CD8-positive, alpha-beta memory T cell (primary cell): ENCODE measurements at places on chromosomes 7 and 10.

GRCh38 chr10:42960991-42961795, 115.7 kb upstream of the RET start:
- DNase-seq: no peak

DNA sequence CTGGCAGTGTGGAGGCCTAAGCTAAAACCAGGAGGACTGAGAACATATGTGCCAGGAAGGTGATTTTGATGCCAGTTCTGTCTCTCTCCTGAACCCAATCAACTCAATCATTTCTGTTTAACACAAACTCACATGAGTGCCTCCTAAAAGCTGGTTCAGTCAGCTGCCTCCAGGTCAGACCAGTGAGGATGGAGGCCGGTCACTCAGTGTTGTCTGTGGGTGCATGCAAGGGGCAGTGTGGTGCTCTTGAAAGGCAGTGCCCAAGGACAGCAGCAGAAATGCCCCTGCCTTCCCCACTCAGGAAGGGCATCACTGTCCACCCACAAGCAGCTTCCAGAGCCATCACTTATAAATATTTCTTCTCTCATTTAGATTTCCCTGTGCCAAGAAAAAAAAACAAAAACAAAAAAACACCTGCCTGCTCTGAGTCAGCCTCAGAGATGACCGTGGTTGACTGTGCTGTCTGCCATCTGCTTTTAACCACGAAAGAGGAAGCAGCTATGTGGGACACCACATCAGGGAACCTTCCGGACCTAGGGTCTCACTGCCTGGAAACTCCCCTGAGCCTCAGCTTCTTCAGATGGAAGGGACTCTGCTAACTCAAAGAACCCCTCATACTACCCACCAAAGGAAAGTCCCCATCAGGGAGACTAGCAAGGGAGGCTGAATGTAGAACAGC, 39.1 kb downstream of the VOPP1 start:
- peak; percentile 57 for DNase-seq

GRCh38 chr10:114559636-114560035, 98.4 kb downstream of the ABLIM1 start:
- DNase-seq: no peak

GRCh38 chr7:30309302-30309701, 24.9 kb downstream of the ZNRF2 start:
- no peak for DNase-seq

DNA sequence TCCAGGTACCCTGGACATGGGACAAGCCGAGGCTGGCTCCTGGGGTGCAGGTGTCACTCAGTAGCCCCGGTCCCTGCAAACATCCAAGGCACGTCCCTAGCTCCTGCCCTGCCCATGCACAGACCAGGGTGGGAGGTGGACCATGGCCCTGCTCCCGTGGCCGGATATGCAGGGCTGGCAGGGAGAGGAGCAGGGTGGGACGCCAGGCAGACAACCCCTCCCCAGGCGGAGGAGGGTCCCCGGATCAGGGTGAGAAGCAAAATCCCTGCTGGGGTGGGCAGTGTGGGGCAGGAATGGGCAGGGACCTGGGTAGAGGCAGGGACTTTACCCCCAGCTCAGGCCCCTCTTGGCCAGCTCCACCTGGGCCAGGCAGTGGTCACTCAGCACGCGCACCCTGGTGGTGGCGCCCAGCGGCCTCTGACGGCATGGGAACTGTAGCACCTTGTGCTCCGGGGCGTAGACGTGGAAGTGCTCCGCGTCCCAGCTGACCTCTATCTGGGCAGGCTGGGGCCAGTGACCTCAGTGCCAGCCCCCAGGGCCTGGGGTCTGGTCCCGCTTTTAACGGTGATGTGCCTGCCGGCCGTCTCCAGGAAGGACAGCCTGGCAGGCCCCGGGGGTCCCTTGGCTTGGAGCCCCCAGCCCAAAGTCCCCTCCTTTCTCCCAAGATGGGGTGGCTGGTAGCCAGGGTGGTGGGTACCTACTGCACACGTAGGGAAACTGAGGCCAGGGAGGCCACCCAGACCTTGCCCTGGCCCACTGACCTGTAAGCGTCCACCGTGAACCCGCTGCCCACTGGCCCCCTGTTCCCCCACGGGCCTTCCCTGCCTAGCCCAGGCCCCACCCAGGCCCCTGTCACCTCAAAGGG, 1.2 kb downstream of the GRIFIN start:
- DNase-seq: no peak

- no peak for DNase-seq
Observed at GRCh38 chr7:130303551-130303950, 10.6 kb downstream of the CPA4 start.

GRCh38 chr10:118139321-118139720, 92.6 kb upstream of the RAB11FIP2 start:
- no peak for DNase-seq

GRCh38 chr10:59888781-59889435, 17.4 kb downstream of the CCDC6 start:
- DNase-seq: no peak

GRCh38 chr10:1358860-1359625, 302.9 kb downstream of the WDR37 start:
- no peak for DNase-seq

DNA sequence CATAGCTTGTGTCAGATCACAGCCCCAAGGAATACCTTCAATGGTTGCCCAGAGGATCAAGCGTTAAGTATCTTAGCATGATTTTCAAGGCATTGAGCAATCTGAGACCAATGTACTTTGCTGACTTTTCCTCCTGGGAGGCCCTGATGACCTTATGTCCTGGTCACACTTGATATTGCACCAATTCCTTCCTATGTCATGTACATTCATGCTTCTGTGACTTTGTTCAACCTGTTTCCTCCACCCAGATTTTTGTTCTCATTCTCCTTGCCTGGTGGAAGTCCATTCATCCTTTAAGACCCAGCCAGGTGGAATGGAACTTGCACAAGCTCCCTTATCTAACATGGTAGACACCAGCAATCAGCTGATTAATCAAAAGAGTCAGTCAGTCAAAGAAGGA, 160.8 kb downstream of the PFKFB3 start:
- DNase-seq: no peak

- no peak for DNase-seq
Observed at GRCh38 chr10:124004663-124005004, 88.8 kb downstream of the CHST15 start.

DNA sequence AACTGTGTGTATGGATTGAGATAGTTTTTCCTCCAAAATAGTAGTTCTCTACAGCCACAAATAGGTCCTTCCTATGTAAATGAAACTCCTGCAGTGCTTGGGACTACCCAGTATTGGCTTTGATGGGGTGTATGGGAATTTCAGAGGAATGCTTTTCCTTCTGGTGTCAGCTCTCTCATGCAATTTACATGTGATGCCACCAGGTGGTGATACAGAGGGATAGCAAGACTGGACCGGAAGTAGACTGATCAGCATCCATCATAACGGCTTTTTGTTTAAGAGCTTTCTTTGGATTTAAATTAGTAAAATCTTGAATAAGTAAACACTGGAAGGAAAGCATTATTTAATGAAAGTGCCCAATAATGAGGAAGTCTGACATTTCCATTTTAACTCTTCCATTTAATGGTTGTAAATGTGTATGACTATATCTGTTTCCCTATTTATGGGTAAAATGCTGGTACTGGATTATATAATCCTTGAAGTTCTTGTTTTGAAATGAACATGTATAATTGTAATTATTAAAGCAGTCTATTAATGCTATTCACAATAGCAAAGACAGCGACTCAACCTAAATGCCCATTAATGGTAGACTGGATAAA, 22.7 kb downstream of the DYNC1I1 start:
- no peak for DNase-seq

GRCh38 chr7:23230641-23231101, 15.9 kb upstream of the GPNMB start:
- DNase-seq: no peak

- DNase-seq: peak; percentile 27
Observed at GRCh38 chr10:94279835-94280709, 82.7 kb downstream of the NOC3L start.
